Stimulated activated CD4-positive, alpha-beta T cell treated with anti-CD3 and anti-CD28 coated beads, Interleukin-15, amount 100 ng/mL, for 24 hours (primary cell): ENCODE measurements at places on chromosomes 6 and 20.

GRCh38 chr20:62048821-62049291, 16.8 kb downstream of the TAF4 start:
- DNase-seq: no peak

GRCh38 chr6:158714706-158715105, 64.9 kb downstream of the SYTL3 start:
- no peak for DNase-seq

- no peak for DNase-seq
Observed at GRCh38 chr20:33857722-33858563, 46.8 kb downstream of the CHMP4B start.

DNA sequence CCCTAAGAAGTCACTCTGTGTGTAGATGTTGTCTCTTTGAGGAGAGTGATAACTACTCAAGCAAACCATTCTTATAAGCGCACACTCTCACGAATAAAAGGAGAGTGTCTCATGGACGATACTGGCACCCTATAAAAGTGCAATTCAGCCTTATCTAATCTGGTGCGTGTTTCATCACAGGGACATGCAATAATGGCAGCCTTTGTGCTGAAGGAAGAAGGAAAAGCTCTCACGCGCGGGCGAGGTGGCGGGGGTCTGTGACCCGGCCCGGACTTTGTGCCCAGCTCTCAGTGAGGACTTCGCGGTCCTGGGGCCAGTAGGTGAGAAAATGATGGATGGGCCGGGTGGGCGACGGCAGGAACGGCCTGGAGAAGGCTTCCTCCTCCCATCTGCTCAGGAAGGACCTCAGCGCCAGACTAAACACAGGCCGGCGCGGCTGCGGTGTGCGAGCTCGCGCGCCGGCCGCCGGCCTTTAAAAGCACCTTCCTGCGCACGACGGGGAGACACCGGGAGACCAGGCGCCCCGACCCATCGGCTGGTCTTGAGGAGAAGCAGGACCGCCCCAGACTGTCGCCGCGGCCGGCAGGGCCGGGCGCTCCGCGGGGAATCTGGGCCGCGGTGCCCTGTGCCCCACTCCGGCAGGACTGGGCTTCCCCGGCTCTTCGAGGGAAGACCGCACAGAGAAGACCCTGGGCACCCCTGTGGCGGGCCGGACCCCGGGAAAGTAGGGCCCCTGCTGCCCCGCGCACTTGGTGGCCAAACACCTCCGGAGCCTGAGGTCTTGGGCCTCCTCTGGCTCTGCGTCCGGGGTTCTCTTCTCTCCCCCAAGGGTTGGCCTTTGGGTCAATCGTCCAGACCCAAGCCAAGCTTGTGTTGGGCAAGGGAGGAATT, 8.3 kb upstream of the FOXC1 start:
- no peak for DNase-seq

GRCh38 chr6:145405006-145405551, 330.2 kb downstream of the EPM2A start:
- DNase-seq: no peak

- no peak for DNase-seq
Observed at GRCh38 chr6:113049190-113049589, 702.1 kb downstream of the RFPL4B start.

- DNase-seq: no peak
Observed at GRCh38 chr20:53570446-53571276, 23.0 kb downstream of the ZNF217 start.

- no peak for DNase-seq
Observed at GRCh38 chr6:139457476-139457875, 83.0 kb upstream of the CITED2 start.

- no peak for DNase-seq
Observed at GRCh38 chr20:7989379-7989778, 30.2 kb downstream of the TMX4 start.

GRCh38 chr20:48921883-48922820, 641 bp downstream of the ARFGEF2 start:
- DNase-seq: no peak
